Stimulated activated CD4-positive, alpha-beta T cell treated with anti-CD3 and anti-CD28 coated beads, TNF-alpha, amount 100 ng/mL, for 24 hours (primary cell): ENCODE measurements at places on chromosomes 5 and 9.
A peak's percentile ranks its signal among the peaks of the same experiment; 100 is the strongest.

DNA sequence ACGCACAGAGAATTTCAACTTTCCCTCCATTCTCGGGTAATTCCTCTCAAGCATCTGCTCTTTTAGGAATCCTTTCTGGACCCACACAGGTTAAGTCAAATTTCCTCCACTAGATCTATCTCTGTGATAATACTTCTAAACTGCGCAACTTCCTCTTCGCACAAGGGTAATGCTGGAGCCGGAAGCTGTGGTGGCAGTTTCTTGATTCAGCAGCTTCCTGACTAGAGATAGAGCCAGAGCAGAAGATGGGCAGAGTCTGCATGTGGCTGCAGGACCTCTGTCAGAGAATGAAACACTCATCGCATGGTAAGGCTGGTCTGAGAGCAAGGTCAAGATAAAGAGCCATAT is 11.1 kb upstream of the CDC42SE2 start:
- DNase-seq: peak; percentile 59

GRCh38 chr9:95463148-95464060 is 53.4 kb downstream of the PTCH1 start:
- DNase-seq: no peak

DNA sequence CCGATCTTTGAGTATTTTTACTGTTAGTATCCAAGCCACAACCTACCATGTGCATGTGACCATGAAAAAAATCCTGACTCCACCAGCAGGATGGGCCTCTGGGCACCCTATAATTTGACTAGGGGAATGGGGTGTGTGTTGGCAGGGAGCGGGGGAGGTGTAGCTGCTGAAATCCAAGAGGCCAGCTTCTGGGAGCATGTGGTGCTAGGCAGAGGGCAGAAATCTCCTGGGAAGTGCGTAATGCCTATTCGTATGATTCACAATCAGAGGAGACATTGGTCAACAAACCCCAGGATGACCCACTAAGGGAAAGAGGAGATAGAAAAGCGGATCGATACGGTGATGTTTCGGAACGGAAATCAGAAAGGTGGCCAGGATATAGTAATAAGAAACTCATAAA is 149.9 kb downstream of the ARSB start:
- no peak for DNase-seq

GRCh38 chr9:134149380-134149779 is 13.5 kb downstream of the WDR5 start:
- DNase-seq: no peak

- DNase-seq: no peak
These were observed 41.4 kb downstream of the DAB2IP start for GRCh38 chr9:121692606-121693387.

GRCh38 chr5:16975950-16976624 is 40.0 kb upstream of the MYO10 start:
- no peak for DNase-seq

- DNase-seq: no peak
These were observed 1108.3 kb upstream of the DMAC1 start for GRCh38 chr9:8907868-8908267.

DNA sequence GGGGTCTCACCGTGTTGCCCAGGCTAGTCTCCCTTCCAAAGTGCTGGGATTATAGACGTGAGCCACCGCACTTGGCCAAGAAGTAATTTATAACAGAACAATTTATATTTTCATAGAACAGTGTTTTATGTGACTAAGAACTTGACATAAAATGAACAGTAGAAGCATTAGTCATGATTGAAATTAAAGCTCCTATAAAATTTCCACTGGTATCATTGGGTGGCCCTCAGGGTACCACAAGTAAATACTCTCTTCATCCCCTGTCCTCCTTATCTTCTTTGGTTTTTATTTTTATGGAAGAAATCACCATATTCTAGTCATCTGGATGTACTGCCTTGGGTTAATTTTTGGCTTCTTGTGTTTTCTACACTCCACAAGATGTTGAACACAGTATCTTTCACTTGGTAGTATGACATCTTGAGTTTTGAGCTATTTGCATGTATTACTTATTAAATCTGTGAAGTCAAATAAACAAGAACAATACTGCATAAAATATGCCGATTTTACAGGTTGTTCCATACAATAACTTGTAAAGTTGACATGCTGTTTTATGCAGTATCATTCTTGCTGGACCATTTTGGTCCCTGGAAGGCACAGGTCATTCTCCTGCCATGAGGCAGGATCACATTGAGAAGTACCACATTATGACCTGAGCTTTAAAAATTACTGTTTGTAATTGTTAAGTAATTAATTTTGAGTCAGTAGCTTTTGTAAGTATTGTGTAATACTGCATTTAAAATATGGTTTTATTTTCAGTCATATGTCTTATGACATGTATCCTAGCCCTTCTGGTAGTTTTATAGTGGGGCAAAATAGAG is 24.4 kb downstream of the LMNB1 start:
- DNase-seq: no peak

DNA sequence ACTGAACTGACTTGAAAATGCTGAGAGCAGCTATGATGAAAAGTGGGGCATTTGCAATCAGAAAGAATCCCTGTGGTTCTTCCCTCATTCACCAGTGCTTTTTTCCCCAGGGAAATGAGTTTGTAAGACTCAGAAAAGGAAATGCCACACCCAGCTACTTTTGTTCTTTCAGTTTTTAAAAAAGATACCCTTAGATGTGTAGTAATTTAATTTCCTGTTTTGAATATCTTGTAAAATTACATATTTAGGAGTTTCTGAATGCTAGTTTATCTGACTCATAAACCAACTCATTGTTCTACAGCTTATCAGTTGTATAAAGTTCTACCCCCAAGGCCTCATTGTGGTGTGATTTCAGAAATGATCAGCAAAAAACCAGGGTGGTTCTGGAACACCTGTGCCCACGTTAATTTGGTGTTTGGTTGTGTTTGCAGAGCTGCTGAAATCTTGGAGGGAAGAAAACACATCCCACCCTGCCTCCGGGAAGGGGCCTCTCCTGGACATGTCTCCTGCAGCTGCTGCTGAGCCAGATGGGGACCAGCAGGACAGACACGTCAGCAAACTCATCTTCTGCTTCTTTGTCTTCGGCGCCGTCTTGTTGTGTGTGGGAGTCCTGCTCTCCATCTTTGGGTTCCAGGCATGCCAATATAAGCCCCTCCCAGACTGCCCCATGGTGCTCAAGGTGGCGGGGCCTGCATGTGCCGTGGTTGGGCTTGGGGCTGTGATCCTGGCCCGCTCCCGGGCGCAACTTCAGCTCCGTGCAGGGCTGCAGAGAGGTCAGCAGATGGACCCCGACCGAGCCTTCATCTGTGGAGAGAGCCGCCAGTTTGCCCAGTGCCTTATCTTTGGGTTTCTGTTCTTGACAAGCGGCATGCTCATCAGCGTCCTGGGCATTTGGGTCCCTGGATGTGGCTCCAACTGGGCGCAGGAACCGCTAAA is 2.8 kb downstream of the TMEM171 start:
- no peak for DNase-seq

DNA sequence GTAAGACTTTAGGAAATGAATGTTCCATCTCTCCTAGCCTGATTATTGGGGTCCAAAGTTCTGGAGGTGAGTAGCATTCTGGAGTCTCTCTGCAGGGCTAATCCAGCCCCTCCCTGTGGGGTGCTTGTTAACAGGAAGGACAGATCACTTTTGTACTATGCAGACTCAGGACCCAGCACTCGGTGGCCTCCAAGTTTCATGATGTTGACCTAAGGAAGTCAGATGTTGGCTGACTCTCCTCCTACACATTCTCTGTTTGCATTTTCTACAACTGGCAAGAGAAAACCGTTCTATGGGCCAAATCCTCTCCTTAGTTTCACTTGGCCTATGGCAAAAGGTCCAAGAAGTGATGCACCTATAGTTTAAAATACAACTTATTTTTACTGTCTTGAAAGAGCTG is 5.5 kb upstream of the PDE8B start:
- DNase-seq: no peak

- DNase-seq: no peak
These were observed 734.1 kb upstream of the WWC1 start for GRCh38 chr5:167557359-167557758.

GRCh38 chr9:81824802-81825730 is 103.2 kb upstream of the SPATA31D4 start:
- DNase-seq: no peak

GRCh38 chr9:125745018-125745417 is 2.2 kb upstream of the PBX3 start:
- DNase-seq: no peak
